ENCODE measurements at places on chromosomes 4 and X. TPM values are rescaled to one million over a fixed set of nuclear protein-coding genes. Genes with fewer than 3 reads are reported as not detected.

RPA4 gene
- total RNA-seq = 0.22 TPM

RHOXF2 gene
- total RNA-seq = not detected

DSPP gene
- not detected for total RNA-seq

USP26 gene
- not detected for total RNA-seq

PABPC1L2B gene
- 0.27 TPM for total RNA-seq

GRK4 gene
- total RNA-seq = 2.6 TPM

DNA sequence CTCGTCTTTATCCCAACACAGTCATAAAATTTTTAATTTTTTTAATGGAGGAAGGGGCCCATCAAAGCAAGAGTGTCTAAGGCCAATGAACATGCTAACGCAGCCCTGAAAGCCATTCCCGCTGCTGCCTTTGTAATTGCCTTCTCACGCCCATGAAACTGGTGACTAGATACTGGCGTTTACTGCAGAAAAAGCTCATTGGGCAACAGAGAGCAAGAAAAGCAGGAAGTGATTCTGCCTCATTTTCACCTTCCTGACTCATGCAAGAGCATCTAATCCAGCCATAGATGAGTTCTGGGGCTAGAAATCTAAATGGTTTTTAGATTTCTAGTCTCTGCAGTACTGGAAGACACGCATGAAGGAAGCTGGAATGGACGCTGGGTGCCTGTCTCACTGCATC is 72.5 kb downstream of the ANXA3 start:
- DNase-seq = no peak

DNA sequence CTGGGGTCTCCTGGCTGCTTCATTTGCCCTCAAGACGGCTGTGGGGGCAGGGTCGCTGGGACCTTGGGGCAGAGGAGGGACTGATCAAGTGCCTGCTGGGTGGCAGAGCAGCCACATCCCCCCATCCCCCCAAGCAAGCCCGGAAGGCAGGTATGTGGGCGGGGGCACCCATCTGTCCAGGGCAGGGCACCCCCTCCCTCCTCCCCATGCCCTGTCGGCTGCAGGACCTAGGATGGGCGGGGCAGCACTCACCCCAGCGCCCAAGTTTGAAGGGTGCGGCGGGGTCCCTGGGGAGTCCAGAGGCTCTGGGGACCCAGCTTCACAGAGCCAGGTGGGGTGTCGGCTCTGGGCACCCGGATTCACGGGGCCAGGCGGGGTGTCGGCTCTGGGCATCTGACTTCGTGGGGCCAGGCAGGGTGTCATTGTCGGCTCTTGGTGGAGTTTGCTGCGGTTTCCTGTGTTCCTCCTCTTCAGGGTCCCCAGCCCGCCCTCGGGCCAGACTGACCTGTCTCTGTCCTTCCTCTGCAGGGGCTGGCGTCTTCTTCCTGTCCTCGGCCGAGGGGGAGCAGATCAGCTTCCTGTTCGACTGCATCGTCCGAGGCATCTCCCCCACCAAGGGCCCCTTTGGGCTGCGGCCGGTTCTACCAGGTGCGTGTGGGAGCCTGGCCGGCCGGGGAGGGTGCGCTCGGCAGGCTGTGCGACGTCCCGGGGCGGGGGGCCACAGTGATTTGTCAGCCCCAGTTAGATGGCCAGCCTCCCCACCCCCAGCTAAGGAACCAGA is 22.1 kb downstream of the DOK7 start:
- no peak for DNase-seq

DNA sequence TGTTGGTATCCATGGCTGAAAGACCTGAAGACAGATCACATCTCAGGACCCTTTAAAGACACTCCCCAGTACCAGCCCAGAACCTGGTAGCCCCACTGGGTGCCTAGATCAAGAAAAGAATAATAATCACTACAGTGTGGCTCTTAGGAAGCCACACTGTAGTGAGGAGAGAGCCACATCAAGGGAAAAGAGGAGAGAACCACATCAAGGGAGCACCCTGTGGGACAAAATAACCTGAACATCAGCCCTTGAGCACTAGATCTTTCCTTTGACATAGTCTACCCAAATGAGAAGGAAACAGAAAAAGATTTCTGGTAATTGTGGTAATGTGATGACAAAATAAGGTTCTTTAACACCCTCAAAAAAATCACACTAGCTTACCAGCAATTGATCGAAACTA is 15.3 kb downstream of the RTL3 start:
- no peak for DNase-seq

DNA sequence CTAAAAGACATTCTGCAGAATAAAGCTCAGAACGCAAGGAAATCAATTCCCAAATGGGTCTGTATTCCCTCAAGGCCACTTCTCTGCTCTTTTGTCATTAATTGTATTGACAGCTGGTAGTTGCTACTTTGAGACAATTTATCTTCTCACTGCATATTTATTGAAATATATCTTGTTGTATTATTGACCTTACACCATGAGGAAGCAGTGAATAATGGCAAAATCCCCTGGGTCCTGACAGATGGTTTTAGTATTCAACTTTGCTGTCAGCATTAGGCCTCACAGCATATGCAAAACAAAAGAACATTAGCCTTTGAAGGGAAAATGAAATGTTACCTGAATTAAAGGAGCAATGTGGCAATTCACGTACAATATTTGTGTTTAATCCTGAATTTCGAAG is 406.1 kb upstream of the TRAM1L1 start:
- DNase-seq = no peak

GRCh38 chrX:74578137-74578536 is 36.3 kb downstream of the RLIM start:
- no peak for DNase-seq

GRCh38 chrX:110317820-110318663 is at the start of gene AMMECR1:
TSS of gene AMMECR1 (minus strand) at chrX:110318085. CDS start at chrX:110318071, 14 bp downstream.
- peak; percentile 85 for DNase-seq

- DNase-seq = no peak
Measured at GRCh38 chr4:30821859-30822612, 101.9 kb downstream of the PCDH7 start.

DNA sequence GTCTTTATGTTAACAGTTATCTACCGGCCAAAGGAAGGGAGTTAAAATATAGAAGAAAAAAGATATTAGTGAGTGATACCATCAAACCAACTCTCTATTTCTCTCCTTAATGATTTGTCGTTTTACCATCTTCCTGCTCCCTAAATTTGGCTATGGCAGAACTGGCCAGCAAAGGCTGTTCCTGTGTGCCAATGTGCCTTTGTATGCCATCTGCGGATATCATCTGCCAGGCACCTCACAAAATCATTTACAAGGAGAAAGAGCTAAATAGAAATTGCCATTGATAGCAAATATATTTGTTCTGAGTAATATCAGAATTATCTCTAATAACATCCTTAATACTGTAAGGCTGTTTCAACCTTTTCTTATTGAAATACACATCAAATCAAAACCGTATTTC is 22.4 kb downstream of the GPM6A start:
- no peak for DNase-seq

GRCh38 chr4:104938624-104939023 is 208.1 kb upstream of the TET2 start:
- DNase-seq = no peak

DNA sequence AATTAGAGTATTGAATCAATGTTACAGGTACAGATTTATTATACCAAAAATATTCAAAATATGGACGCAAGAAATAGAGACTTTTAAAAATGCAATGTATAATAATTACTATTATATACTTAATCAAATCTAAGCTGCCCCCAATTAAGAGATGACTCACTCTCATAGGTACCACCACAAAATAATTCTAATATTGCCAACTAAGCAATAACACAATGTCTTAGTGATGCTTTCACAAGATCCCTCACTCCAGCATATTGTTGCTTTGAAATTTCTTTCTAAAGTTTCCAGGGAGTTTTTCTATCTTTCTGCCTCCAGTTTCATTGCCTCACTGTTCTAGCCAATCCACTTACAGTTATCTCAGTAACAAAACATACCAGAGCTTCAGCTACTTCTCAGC is 270.0 kb upstream of the PABPC4L start:
- no peak for DNase-seq

DNA sequence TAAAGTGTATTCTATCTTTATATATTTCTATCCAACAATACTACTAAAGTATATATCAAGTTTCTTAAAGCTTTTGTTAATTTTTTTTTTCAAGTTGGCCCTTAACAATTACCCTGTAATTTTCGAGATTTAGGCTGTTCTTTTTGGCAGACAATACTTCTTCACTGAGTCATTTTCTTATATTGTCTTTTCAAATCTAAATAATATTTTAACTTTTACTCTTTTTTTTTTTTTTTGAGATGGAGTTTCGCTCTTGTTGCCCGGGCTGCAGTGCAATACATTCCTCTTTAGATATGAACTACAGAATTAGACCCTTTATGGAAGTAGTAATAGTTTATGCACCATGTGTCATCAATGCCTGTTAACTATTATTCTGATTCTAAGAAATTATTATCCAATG is 120.7 kb downstream of the GLRA3 start:
- DNase-seq = no peak

DNA sequence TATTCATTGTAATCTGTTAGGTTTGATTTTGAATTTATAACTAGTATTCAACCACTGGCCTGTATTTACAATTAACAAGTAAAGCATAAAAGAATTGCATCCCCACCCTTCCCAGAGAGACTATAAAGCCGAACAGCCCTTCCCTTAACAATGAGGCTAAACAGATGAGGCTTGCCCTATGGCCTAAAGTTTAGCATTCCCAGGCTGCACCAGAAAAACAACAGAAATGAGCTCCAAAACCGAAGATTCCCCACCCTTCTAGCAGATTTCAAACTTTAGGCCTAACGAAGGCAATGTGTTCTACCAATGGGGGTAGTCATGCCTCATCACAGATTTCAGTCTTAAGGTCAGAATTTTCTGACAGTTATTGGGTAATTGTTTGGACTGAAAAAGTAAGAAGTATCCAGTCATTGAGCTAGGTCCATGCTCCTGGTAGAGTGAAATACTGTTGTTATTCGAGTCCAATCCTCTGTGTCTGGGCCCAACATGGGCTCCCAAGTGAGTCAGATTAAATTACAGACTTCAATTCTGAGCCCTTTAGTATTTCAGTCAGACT is 197.6 kb downstream of the ANTXR2 start:
- DNase-seq = no peak

- DNase-seq = no peak
Measured at GRCh38 chr4:88939697-88940096, 117.3 kb downstream of the FAM13A start.

GRCh38 chr4:159188646-159189045 is 85.8 kb downstream of the RAPGEF2 start:
- no peak for DNase-seq

DNA sequence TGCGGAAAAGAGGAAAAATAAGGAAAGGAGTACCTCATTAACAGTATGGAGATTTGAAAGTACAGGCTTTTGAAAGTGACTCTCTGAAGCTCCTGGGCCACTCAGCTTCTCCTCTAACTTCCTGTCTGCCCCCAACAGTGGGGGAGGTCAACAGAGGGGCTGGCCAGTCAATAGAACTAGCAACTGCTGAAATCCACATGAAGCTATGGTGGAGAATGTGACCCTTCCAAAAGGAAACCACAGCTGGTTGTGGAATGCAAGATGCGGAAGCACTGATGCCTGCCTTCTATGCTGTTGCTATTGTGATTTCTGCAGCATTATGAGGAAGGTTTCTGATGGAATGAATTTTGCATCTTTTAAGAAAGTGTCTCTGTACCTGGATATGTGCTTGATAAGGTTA is 2.4 kb downstream of the CORIN start:
- no peak for DNase-seq

GRCh38 chr4:129998436-129999150 is 902.6 kb downstream of the C4orf33 start:
- no peak for DNase-seq

- DNase-seq = no peak
Measured at GRCh38 chr4:137249112-137249511, 283.2 kb downstream of the PCDH18 start.

DNA sequence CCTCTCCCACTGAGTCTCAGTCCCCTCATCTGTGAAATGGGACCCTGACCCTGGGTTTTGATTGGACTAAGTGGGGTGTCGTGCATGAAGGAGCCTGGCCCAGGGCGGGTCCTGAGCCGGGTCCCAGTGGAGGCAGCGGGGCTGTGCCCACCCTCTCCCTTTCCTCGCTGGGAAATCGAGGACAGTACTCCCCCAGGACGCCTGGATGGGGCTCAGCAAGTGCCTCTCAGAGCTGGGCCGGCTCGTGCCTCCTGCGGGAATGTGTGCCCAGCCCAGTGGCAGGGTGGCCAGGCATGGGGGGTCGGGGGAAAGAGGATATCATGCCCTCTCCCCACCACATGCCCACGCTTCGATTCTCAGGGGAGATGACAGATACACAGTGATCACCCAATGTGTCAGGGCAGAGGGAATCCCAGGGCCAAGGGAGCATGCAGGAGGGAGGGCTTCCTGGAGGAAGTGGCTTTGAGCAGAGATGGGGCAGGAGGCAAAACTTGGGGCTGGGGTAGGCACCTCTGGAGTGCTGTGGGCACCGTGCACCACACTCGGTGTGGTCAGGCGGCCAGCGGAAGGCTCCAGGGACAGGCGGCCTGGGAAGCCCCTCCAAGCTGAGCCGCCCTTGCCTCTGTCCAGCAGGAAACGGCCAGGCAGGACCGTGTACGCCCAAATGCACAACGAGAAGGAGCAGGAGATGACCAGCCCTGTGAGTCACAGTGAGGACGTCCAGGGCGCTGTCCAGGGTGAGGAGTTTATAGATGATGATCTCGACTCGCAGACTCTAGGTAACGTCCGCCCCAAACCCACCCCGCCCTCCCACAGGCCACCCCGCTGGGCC is 203.0 kb downstream of the AFAP1 start:
- no peak for DNase-seq

All from endodermal cell (in vitro differentiated cells).